ENCODE measurements at places on chromosomes 4 and X. TPM values are rescaled to one million over a fixed set of nuclear protein-coding genes. Genes with fewer than 3 reads are reported as not detected.

DNA sequence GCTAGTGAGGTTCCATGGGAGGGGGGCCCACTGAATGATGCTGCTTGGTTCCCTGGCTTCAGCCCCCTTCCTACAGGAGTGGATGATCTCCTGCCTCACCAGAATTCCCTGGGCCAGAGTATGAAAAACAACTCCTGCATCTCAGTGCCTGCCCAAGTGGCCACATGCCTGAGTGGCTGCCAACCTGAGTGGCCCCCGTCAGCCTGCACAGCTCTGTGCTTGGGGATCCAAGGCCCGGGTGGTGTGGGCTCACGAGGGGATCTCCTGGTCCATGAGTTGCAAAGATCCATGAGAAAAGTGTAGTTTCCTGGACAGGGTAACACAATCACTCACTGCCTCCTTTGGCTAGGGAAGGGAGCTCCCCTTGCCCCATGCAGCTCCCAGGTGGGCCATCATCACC lies 17.1 kb downstream of the STPG2 start:
- peaks cover 8% of the 10 kb centered on the region for H3K36me3 ChIP-seq
- H3K4me3 ChIP-seq: no peak overlapping the region
- DNase-seq: no peak
- H3K27ac ChIP-seq: no peak overlapping the region
- H3K4me1 ChIP-seq: no peaks in the 10 kb centered on the region

GRCh38 chr4:186019269-186019668 lies 49.7 kb upstream of the TLR3 start:
- H3K27me3 ChIP-seq: no peaks in the 10 kb centered on the region
- H3K36me3 ChIP-seq: peaks cover 8% of the 10 kb centered on the region
- no peak overlapping the region for H3K4me3 ChIP-seq
- DNase-seq: no peak

GRCh38 chrX:133412246-133412645 lies 3.0 kb downstream of the GPC4 start:
- H3K27ac ChIP-seq: no peak overlapping the region
- no peak for DNase-seq
- H3K36me3 ChIP-seq: no peaks in the 10 kb centered on the region
- peaks cover 9% of the 10 kb centered on the region for H3K4me1 ChIP-seq

DNA sequence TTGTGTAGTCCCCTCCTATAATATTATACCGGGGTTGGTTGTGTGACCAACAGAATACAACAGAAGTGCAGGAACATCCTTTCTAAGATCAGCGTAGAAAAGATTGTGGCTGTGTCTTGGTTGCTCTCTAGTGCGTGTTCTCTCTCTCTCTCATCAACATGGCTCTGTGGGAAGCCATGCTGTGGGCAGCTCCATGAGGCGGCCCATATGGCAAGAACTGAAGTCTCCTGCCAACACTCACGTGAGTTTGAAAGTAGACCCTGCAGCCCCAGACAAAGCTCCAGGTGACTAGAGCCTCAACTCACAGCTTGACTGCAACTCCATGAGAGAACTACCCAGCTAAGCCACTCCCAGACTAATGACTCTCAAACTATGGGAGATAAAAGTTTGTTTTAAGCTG lies 118.7 kb downstream of the TSPAN5 start:
- H3K27ac ChIP-seq: no peak overlapping the region
- no peak overlapping the region for H3K4me3 ChIP-seq
- peaks cover 2% of the 10 kb centered on the region for H3K27me3 ChIP-seq
- peaks cover 25% of the 10 kb centered on the region for H3K4me1 ChIP-seq
- no peaks in the 10 kb centered on the region for H3K36me3 ChIP-seq

GRCh38 chrX:41449615-41450014 lies 2.5 kb downstream of the NYX start:
- no peaks in the 10 kb centered on the region for H3K4me1 ChIP-seq
- no peaks in the 10 kb centered on the region for H3K36me3 ChIP-seq
- no peak overlapping the region for H3K4me3 ChIP-seq
- no peak for DNase-seq
- H3K27me3 ChIP-seq: no peaks in the 10 kb centered on the region

GRCh38 chr4:7845493-7846128 lies 94.0 kb downstream of the AFAP1 start:
- DNase-seq: no peak
- peaks cover 81% of the 10 kb centered on the region for H3K4me1 ChIP-seq
- H3K36me3 ChIP-seq: peaks cover 16% of the 10 kb centered on the region
- H3K27me3 ChIP-seq: peaks cover 53% of the 10 kb centered on the region
- H3K4me3 ChIP-seq: peak overlapping the region; percentile 39

DNA sequence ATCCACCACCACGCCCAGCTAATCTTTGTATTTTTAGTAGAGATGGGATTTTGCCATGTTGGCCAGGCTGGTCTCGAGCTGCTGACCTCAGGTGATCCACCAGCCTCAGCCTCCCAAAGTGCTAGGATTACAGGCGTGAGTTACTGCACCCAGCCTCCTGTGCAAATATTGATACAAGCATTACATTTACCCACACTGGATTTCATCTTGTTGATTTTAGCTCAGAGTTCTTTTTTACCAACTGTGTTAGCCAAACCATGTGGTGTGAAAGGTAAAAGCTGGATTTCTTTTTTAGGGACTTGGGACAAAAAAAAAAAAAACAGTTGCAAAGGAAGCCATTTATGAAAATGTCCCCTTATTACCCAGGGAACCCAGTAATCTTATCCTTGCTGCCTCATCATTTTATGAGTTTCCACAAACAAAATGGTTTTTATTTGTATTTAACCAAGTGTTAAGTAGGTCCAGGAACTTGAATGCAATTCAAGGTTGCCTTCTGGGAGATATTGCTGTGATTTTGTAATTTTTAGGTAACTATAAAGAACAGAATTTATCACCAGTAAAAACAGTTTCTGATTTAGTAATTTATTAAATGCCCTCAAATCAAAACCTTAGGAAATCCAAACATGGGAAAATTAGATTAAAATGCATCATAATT lies 202.5 kb downstream of the PALLD start:
- no peaks in the 10 kb centered on the region for H3K27me3 ChIP-seq
- H3K36me3 ChIP-seq: no peaks in the 10 kb centered on the region
- no peak overlapping the region for H3K4me3 ChIP-seq
- H3K4me1 ChIP-seq: peaks cover 7% of the 10 kb centered on the region
- no peak for DNase-seq

DNA sequence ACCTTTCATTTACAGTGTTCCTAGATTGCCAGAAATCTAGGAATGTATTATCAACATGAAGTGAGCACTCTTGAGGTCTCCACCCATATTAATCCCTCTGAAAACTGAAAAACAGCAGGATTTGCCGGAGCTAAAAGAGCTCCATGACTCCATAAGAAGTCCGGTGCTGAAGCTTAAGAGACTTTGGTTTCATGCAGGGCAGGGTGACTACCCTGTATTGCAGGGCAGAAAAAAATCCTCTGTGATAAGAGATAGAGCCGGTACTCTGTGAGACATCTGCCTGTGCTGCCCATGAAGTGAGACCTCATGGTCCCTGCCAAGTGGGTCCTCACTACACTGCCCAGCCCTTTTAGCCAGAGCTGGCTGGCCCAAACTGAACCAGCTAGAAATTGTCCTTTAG lies 127.2 kb upstream of the NPY2R start:
- no peak overlapping the region for H3K27ac ChIP-seq
- H3K4me1 ChIP-seq: no peaks in the 10 kb centered on the region
- no peaks in the 10 kb centered on the region for H3K36me3 ChIP-seq

DNA sequence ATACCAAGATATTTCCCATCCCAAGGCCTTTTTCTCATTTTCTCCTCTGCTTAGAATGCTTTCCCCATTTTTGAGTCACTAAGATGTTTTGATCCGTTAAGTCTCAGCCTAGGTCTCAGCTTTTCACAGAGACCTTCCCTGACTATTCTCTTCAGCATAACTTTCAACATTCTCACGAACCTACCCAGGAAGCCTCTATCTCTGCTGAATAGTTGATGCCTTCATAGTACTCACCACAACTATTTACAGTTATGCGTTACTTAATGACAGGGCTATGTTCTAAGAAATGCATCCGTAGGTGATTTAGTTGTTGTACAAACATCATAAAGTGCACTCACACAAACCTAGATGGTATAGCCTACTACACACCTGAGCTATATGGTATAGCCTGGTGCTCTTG lies 64.5 kb downstream of the ARL9 start:
- no peak overlapping the region for H3K4me3 ChIP-seq
- no peak for DNase-seq
- H3K4me1 ChIP-seq: no peaks in the 10 kb centered on the region
- peaks cover 3% of the 10 kb centered on the region for H3K27me3 ChIP-seq

The RAB39B gene
- 20.9 TPM for total RNA-seq

All from glutamatergic neuron (in vitro differentiated cells).